ENCODE measurements at places on chromosomes 5 and 9. TPM values are rescaled to one million over a fixed set of nuclear protein-coding genes. Genes with fewer than 3 reads are reported as not detected.

GRCh38 chr9:14271093-14271673 is 42.8 kb downstream of the NFIB start:
- DNase-seq = peak; percentile 56

- no peak for DNase-seq
Measured at GRCh38 chr5:160545832-160546231, 124.2 kb downstream of the PTTG1 start.

GRCh38 chr9:80177949-80178480 is 606.2 kb downstream of the TLE4 start:
- no peak for DNase-seq

- DNase-seq = no peak
Measured at GRCh38 chr9:97812247-97812543, 40.8 kb upstream of the FOXE1 start.

Gene PDE4D
- polyA plus RNA-seq = 23.1 TPM

GRCh38 chr9:90092508-90092907 is 487.7 kb downstream of the GADD45G start:
- DNase-seq = no peak

DNA sequence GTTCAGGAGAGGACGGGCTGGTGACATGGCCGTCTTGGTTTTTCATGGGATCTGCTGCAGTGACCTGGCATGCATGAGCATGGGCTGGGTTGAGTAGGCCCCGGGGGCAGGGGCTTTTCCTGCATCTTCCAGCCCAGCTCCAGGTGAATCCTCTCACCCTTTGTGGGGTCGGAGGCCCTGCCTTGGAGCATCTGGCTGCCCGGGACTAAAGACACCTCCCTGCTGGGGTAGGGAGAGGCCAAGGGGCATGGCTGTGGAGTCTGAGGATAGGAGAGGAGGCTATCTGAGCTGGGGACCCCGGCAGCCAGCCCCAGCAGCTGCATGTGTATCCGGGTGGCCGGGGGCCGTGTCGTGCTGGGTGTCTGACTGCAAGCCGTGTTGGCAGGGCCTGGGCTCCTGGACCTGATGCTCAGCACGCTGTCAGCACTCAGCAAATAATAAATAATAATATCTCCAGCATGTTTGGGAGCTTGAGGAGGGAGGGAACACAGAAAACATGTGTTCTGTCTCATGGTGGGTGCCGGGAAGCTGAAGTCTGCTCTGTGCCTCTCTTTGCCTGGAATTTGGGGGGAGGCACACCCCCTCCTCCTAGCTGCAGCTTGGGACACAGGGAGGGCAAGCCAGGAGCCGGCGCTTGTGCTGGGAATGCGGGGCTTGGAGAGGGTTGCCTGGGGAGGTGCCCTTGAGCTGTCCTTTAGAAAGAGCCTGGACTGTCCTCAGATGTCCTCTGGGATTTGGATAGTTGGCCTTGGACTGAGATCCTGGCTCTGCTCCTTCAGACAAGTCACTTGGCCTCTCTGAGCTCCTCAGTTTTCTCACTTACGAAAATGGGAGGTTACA is 28.4 kb upstream of the PITX1 start:
- no peak for DNase-seq

- DNase-seq = no peak
Measured at GRCh38 chr5:133950821-133951612, 17.4 kb downstream of the C5orf15 start.

DNA sequence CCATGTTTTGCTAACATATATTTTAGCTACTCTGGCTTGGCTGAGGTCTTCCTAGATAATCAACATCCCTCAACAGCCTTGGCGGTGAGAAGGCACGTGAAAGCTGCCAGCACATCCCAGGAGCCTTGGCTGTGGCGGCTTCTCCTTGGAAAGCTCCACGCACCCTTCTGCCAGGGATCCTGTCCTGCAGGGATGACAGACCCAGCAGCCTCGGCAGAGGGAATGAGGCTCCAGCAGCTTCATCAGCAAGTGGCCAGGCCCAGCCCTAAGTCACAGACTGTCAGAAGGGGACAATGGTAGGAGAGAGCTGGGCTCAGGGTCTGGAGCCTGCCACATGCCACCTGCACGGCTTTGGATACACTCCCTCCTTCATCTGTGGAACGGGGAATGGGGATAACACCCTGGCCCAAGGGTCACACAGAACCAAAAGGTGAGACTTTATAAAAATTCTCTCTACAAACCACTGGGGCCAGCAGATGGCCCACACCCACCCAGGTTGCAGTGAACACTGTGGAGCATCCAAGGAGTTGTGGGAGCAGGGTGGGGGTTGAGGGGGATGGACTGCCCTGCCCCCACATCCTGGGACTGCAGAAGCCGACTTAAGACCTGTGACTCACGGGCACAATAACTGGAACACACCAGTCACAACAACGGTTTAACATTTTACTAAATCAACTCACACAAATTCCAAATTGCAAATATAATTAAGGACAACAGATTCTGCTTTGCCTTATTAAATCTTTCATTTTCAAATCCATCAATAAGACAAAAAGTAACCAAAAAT is 65.1 kb downstream of the MACROH2A1 start:
- no peak for DNase-seq

DNA sequence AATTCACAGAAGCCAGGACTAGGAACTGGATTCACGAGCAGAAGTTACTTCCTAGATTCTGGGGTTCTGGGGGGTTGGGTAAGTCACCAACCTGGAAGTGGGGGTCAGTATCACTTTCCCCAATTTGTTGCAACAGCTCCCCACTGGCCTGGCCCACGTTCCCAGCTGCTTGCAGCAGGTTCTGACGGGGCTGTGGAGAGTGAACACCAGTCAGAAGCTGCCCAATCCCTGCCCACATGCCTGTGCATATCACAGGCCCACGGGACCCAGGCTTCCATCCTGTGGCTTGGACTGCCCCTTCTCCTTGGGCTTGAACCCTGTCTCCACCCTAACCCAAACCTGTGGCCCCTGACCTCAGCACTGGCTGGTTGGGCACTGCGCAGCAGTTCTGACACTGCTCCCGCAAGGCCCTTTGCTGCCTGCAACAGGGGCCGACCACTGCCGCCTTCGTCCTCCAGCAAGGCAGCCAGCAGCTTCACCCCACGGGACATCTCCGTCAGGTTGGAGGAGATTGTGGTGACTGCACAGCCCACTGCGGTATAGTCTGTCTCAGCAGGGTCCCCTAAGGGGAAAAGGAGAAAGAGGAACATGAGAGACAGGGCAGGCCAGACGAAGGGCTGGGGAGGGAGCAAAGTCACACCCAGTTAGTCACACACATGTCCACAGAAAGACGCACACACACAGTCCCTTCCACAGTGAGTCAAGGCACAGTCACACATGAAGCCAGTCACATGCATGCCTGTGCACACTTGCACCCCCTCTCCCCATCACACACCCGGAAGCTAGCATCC is 13.1 kb downstream of the TLN1 start:
- DNase-seq = no peak

Gene KCNN2
- 4.0 TPM for polyA plus RNA-seq

DNA sequence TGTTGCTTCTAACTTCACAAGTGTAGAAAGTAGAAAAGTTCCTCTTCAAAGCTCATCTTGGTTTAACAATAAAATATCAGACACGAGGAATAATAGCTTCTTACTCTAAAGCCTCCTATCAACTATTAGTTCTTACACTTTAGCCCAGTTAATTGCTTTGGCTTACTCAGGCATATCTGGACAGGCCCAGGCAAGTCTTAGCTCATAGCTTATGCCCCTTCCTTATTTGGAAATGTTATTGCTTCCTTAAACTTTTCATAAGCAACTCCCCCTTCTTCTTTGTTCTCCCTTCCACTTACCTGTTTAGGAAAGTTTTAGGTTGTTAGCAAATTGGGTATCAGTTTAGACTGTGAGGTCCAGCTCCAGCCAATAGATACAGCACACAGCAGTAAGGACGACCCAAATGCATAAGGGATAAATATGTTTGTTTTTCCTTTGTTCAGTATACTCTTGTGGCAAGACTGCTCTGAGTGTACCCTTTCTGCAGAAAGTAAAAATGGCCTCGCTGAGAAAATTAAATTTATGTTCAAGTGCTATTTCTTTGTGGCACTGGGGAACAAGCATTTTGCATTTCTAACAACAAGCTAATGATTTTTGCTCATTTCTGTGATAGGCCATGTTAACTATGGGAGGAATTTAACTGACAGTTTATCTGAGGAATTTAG is 162.1 kb downstream of the SMC2 start:
- no peak for DNase-seq

All from left kidney (tissue), 8 donors.